ENCODE measurements at places on chromosomes 7 and 10. TPM values are rescaled to one million over a fixed set of nuclear protein-coding genes. Genes with fewer than 3 reads are reported as not detected.
A peak's percentile ranks its signal among the peaks of the same experiment; 100 is the strongest.

The ABCC2 gene
- total RNA-seq, result 0.62 TPM

The GALNT17 gene
- not detected for total RNA-seq

DNA sequence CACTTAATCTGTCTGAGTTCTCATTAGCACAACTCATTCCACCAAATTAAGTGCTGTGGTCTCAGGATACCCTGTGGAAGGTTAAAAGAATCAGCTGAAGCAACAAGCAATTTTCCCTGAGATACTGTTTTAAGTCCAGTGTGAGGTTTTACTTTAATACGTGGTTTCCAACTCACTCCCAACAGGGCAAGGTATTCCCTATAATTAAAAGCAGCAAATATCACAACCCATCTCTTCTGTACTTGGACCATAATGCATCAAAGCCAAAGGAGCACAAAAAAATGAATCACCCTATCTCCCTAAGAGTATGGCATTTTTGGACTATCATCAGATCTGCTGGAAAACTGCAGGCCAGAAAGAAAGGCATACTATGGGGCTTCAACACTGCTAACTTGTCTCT is 4.9 kb downstream of the CADPS2 start:
- DNase-seq, result no peak

GRCh38 chr10:124670849-124671248 is 73.3 kb downstream of the FAM53B start:
- peak; percentile 39 for DNase-seq

GRCh38 chr10:97718178-97718577 is 4.6 kb downstream of the MARVELD1 start:
- DNase-seq, result no peak

GRCh38 chr10:33460505-33461294 is 126.2 kb upstream of the NRP1 start:
- DNase-seq, result no peak

GRCh38 chr7:116097365-116098009 is 66.9 kb upstream of the TFEC start:
- no peak for DNase-seq

Data from activated CD4-positive, alpha-beta T cell treated with anti-CD3 and anti-CD28 coated beads for 36 hours (primary cell).